NCI-H774 (cell line): ENCODE measurements at places on chromosomes 2 and 18.
A peak's percentile ranks its signal among the peaks of the same experiment; 100 is the strongest.

DNA sequence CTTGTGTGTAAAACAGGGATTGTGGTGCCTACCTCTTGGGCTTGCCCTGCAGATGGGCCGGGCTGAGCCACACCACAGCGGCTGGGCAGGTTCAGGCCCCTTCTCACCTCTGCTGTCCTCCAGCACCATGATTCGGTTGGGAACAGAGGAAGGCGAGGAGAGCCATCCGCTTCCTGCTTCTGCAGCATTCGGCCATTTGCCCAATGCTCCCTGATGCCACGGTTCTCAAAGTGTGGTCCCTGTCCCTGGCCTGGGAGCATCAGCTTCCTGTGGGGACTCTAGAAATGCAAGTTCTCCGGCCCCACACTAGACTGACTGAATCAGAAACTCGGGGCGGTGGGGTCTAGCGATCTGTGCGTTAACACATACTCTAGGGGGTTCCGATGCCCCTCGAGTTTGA is 65.1 kb downstream of the RRM2 start:
- DNase-seq, result no peak

GRCh38 chr18:59900222-59901128 is 679 bp downstream of the PMAIP1 start:
- DNase-seq, result no peak

GRCh38 chr2:28546242-28546641 is 50.4 kb downstream of the PLB1 start:
- no peak for DNase-seq

DNA sequence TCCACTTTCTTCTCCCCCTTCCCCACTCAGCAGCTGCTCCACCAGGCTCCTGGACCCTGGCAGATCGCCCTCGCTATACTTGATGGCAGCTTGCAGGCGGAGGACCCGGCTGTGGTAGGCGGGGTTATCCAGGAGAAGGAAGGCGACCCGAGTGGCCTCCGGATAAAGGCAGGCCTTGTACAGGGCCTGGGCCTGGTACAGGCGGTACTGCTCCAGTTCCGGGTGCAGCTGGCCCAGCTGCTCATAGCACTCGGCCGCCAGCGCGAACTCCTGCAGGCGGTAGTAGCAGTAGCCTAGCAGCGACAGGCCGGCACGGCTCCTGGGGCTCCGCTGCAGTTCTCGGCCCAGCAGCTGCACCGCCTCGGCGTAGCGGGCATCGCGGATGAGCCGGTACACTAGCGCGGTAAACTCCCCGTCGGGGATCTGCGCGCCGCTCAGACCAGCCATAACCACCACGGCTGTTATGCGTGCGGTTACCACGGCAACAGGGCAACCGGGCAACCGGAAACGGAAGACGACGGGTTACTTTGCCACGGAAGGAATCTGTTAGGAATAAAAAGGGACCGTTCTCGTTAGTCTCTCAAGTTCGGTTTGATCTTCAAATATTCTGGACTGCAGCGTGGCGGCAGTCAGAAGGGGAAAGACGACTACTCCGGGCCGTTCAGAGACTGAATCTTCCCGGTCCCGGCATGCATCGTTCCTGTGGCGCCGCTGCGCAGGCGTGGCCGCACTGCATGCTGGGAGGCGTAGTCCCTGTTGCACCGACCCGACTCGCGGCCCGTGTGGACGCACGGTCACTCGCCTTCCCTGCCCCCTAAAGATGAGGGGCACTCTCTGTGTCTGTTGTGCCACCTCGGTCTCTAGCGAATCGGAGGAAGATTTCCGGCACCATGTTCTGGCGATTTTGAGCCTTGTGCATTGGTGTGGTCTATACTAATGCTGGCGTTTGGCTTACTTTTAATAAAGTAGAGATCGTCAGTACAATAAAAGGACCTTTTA is 226.0 kb downstream of the AGPS start:
- DNase-seq, result peak; percentile 91

GRCh38 chr2:138906549-138906948 is 126.4 kb upstream of the NXPH2 start:
- no peak for DNase-seq

- no peak for DNase-seq
Observed at GRCh38 chr2:231113489-231113888, 11.4 kb downstream of the HTR2B start.
